HCEC 1CT (cell line): ENCODE measurements at places on chromosomes 7 and 10.

DNA sequence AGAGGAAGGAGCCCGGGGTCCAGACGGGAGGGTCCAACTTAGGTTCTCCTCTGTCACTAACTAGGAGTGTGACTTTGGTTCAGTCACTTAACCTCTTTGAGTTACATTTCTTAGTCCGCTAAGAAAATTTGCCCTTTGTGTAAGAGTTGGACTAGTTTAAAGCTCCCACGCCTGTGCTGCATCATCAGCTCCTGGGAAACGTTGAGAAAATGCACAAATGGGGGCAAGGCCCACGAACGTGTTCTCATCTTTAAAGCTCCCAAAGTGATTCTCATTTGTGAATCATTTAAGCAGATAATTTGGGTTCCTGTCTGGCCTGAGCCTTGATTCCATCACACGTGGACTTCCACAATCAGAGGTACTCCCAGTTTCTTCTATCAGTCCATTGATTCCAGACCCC, 6.3 kb downstream of the ZNF467 start:
- no peak for DNase-seq

DNA sequence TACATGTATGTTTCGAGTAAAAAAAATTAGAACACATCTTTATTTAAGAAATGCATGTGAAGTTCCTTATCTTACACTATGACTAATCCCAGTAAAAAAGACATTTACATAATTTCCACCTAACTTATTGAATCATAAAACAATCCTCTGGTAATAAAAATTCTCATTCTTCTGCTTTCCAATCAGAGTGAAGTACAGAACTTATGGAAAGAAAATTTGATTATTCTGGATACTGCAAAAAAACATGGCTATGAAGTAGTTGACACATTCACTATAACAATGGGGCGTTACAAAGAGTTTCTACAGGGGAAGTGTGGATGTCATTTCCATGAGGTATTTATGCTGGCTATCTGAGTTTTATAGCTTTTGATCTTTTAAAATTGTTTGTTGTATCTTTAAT, 57.7 kb upstream of the WNT16 start:
- no peak for DNase-seq

DNA sequence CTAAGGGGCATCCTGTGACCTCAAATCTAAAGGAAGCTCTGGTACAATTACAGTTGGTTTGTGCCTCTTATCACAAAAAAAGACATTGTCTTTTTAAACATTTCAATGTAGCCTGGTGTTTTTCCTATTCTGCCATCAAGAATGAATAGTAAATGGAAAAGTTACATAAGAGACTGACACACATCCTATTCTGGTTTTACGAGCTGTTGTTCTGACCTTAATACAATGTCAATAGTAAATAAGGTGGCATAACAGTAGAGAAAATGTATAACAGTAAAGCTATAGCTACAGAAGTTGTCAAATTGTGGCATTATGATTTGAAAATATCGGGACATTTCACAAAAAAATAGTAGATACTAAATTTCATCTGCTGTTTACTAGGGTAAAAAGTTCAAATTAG, 88.4 kb downstream of the NT5C2 start:
- no peak for DNase-seq

- DNase-seq: no peak
Measured at GRCh38 chr10:101189461-101190401, 39.5 kb downstream of the LBX1 start.

DNA sequence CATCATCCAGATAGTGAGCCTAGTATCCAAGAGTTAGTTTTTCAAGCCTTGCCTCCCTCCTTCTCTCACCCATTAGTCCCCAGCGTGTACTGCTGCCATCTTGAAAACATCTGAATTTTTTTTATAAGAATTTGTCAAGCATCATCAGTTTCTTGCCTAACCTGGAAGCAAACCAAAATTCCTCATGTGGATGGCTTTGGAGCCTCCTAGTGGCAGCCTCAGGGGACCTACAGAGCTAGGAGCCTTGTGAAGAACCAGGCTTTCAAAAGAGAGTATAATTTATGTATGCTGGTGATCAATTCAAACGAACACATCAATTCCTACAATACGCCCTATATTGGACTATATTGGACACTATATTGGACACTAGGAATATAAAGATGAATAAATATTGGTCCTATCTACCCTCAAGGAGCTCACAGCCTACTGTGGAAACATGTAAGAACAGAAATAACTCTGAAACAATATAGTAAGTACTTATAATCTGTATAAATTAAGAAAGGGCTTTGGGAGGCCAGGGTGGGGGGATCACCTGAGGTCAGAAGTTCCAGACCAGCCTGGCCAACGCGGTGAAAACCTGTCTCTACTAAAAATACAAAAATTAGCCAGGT, 63.4 kb downstream of the HPSE2 start:
- DNase-seq: peak; percentile 57

- DNase-seq: no peak
Measured at GRCh38 chr10:84660450-84661159, 332.2 kb downstream of the CCSER2 start.

DNA sequence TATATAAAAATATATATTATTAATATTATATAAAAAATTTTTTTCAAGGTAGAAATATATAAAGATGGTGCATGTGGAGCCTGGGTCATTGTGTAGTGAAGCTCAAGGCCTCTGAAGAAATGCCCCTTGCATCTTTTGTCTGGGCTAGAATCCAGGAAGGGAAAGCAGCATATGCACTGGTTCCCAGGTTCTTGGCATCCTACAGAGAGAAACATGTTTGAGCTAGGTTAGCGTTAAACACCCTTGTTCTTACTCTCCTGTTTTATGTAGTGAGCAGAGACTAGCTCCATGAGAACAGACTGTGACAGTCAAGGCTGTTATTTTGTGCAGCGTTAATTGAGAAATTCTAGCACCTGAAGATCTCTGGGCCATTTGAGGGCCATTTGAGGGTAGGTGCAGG, 116.1 kb downstream of the POM121L12 start:
- DNase-seq: no peak

DNA sequence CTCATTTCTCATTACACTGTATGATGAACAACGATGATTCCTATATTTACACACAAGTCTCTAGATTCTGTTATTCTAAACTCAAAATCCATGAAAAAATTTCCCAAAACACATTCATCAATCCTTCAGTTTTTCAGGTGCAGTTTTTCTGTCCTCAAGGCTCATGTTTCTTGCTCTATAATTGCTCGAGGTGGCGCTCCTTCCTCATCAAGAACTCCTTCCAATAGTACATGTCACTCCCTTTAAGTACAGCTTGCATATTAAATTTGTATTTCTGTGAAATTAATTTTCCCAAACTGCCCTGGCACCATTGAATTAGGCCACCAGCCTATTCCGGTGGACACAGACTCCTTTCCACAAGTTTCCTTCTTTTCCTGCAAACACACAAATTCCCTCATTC, 188.7 kb upstream of the MINDY3 start:
- no peak for DNase-seq

GRCh38 chr10:101545898-101546297, 42.2 kb downstream of the POLL start:
- DNase-seq: no peak

DNA sequence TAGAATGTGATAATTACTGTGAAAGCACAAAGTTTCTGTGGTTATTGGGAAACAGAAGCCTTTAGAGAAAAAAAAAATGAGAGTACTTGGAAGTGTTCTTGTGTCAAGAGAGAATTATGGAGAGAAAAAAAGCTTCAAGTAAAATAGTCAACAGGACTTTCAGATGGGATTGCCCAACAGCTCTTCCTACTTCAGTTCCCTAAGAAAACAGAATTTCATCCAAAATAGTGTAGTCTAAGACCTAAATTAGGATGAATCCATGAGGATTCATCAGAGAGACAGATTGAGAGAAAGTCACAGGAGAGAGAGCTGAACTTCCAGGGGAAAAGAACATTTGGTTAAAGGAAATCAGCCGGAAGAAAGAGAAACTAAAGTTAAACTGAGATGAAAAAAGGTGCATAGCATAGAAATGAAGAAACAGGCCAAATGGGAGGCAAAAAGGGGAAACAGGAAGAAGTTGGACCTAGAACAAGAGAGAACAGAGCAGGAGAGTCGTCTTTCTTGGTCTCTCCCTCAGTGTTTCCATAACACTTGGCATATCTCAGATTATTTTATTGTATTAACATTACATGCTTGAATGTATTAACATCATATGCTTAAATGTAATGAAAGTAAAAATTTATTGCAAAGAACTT, 2.5 kb downstream of the SCIN start:
- no peak for DNase-seq

- peak; percentile 83 for DNase-seq
Measured at GRCh38 chr10:95656291-95657164, at the start of gene ALDH18A1. Gene ALDH18A1, minus strand, starts transcription at chr10:95656711. Its CDS starts 3,334 bp downstream, at chr10:95653377.

DNA sequence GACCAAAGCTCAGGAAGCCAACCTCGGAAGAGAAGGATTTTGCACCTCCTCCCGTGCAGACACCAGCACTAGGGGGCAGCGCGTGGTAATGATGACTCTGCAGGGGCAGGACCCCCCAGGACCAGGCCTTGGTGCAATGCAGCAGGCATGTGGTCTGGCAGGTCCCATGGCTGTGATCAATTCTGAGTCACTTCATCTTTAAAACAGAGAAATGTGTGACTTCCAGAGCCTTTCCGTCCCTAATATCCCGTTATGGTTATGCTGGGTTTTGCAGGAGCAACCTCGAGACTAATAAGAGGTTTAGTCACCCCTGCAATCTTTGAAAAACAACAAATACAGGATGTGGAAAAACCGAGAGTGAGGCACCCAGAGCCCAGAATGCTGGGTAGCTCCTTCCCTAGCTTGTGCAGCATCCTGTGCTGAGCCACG, 30.2 kb upstream of the GJD4 start:
- peak; percentile 99 for DNase-seq

- DNase-seq: peak; percentile 26
Measured at GRCh38 chr7:151808400-151809145, 68.3 kb downstream of the PRKAG2 start.

DNA sequence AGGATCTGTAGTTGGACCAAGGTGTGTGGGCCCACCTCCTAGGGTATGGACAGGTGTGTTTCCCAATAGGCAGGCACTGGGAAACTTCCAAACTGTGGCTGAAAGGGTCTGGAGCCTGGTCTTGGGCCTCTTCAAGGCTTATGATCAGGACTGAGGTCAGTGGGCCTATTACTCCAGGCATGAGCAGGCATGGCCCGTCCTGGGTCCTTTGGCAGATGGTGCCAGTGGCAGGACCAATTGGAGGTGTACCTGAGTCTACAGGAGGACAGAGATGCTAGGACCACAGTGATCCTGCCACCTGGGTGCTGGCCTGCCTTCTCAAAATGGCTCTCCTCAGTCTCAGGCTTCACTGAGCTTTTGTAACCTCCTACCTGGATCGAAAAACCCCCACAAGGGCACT, 95.4 kb downstream of the RAB18 start:
- no peak for DNase-seq

- no peak for DNase-seq
Measured at GRCh38 chr7:12601302-12601869, 30.9 kb downstream of the SCIN start.

DNA sequence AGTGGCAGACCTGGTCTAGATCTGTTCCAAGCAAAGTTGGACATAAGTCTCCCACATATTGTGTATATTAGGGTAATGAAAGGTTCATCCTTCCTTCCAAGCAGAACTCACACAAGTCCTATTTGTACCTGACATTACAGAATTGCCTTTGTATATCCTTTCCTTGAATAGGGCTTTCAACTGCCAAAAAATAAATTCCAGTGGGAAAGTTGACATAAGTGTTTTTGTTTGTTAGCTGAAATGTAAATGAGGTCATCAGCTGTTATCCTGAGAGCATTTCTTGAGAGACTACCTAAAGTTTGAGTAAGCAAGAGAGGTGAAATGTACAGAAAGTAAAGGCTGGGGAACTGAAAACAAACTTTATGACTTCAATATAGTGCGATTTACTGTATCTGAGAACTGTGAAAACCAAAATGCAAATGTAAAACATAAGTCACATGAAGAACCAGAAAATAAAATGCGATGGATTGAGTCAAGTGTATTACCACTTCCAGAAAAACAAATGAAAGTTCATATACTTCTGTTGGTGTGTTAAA, 527.3 kb upstream of the SEMA3D start:
- DNase-seq: no peak

GRCh38 chr10:102119417-102120141, 589 bp downstream of the LDB1 start:
- peak; percentile 54 for DNase-seq

- DNase-seq: no peak
Measured at GRCh38 chr7:99625961-99626360, 9.2 kb downstream of the ZSCAN25 start.

GRCh38 chr7:155396661-155397060, 61.3 kb upstream of the EN2 start:
- DNase-seq: no peak

- no peak for DNase-seq
Measured at GRCh38 chr10:111017098-111017497, 59.7 kb upstream of the ADRA2A start.

GRCh38 chr10:98642281-98642680, 195.5 kb upstream of the HPS1 start:
- DNase-seq: peak; percentile 13

DNA sequence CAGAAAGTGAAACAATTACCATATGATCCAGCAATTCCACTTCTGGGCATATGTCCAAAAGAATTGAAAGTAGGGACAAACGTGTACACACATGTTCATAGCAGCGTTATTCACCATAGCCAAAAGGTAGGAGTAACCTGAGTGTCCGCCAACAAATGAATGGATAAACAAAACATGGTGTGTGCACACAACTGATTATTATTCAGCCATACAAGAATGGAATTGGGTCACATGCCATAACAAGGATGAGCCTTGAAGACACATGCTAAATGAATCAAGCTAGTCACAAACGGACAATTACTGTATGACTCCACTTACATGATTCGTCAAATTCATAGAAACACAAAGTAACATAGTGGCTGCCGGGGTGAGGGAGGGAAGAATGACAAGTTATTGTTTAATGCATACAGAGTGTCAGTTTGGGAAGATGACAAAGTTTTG, 4.1 kb upstream of the OIT3 start:
- no peak for DNase-seq

DNA sequence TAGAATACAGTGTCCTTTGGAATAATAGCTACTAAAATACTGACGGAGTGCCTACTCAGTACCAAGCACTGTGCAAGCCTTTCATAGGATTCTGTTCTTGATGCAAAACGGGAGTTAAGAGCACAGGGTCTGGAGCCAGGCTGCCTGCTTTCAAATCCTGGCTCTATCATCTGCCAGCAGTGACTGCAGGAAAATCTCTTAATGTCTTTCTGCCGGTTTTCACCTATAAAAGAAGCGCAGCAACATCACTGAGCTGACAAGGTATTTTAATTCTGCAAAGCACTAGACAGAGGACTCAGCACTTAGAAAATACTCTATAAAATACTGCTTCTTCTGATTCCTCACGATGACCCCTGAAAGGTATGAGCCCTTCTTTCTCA, 659 bp downstream of the FIGNL1 start:
- DNase-seq: peak; percentile 1
